Activated CD8-positive, alpha-beta memory T cell treated with anti-CD3 and anti-CD28 coated beads, Interleukin-2, amount 50 U/mL, for 48 hours (primary cell): ENCODE measurements at places on chromosomes 13 and 19.

- no peak for DNase-seq
Measured at GRCh38 chr13:41859565-41859964, 101.3 kb downstream of the VWA8 start.

- no peak for DNase-seq
Measured at GRCh38 chr19:2283835-2284507, 2.0 kb upstream of the PEAK3 start.

DNA sequence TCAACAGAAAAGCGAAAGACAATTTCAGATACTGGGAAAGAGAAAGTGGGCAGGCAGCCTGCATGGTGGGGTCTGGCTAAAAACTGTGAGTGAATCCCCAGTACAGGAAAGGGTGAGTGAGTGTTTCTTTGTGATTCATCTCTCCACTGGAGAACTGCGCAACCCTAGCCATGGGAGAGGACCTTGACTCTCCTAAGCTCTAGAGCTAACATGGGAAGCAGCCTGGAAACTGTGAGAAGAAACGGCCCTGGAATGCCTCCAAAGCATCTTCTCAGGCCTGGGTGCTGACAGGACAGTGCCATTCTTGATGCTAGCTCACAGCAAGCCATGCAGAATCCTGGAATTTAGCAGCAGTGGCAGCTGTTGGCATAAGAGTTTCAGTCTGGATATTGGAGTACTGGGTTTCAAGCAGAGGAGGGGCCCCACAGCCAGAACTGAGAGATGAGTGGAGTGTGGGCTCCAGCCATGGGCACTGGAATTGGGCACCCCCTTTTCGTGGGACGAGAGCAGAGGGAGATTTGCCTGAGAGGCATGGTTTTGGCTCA is 18.7 kb upstream of the SLAIN1 start:
- no peak for DNase-seq

DNA sequence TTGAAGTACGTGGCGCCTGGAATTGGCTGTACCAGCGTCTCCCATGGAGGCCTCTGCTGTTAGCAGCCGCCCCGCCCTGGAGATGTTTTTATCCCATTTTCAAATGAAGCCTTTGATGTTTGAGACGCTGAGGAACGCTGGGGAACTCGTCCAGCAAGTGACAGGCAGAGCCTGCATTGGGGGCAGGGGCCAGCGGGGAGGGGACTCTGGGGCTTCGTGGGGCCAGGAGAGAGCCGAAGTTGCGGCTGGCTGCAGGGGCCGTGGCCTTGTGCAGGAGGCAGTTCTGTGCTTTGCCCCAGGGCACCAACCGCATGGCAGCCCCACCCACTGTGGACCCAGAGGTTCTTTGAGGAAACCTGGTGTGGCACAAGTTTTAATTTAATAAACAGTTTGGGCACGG is 13.5 kb downstream of the SPPL2B start:
- no peak for DNase-seq

DNA sequence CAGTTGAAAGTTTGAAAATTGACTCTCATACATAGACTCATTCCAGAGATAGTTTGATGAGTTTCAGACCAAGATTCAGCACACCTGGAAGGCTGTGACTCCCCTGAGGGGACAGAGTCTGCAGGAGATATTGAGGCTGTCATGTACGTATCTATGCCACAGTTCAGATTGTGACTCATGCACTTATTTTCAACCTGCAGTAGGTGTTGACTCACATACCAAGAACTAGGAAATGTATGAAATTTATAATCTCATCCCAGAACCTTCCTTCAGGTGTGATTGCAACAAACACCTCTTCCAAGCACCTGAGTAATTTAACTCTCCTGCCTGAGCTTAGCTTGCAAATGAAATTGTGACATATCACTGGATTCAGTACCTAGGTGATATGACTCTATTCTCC is 64.4 kb upstream of the ZNF43 start:
- no peak for DNase-seq

DNA sequence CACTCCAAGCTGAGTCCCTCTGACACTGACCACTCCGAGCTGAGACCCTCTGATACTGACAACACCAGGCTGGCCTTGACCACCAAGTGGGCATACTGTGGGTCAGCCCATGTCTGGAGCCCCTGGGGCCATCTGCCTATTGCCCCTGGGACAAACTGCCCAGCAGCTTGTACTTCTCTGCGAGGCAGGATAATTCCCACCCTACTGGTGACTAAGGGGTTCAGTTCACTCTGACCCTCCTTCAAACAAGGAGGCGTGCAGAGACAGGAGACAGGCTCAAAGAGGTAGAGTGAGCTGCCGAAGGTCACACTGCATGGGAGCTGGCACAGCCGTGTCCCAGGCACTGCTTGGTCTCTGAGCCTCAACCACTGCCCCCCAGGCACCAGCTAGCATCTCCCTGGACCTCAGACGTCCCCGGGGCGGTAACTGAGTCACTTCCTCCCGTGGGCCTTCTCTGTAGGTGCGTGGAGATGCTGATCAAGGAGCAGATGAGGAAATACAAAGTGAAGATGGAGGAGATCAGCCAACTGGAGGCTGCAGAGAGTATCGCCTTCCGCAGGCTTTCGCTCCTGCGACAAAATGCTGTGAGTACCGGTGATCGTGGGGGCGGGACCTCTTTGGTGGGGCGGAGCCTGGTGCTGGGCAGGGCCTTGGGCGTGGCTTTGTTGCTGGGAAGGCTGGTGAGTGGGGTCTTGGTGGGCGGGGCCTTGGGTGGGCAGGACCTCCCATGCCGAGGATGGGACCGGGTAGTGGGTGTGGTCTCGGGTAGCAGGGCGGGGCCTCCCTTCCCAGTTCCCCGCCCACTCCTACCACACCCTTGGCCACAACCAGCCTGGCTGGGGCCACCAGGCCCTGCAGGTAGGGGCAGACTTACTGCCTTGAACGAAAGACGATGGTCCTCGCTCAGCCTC is 5.8 kb upstream of the USE1 start:
- peak; percentile 81 for DNase-seq

- no peak for DNase-seq
Measured at GRCh38 chr13:46313024-46313423, 74.0 kb downstream of the RUBCNL start.

DNA sequence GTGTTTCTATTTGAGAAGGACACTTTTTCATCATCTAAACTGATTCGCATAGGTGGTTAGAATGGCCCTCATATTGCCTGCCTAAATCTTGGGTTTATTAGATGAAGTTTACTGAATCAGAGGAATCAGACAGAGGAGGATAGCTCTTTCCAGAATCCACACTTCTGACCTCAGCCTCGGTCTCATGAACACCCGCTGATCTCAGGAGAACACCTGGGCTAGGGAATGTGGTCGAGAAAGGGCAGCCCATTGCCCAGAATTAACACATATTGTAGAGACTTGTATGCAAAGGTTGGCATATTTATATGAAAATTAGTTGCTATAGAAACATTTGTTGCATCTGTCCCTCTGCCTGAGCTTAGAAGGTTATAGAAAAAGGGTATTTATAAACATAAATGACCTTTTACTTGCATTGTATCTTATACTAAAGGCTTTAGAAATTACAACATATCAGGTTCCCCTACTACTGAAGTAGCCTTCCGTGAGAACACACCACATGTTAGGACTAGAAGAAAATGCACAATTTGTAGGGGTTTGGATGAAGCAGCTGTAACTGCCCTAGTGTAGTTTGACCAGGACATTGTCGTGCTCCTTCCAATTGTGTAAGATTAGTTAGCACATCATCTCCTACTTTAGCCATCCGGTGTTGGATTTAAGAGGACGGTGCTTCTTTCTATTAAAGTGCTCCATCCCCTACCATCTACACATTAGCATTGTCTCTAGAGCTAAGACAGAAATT is 103.8 kb downstream of the TNFRSF19 start:
- no peak for DNase-seq

GRCh38 chr19:7618771-7619510 is 10.4 kb downstream of the XAB2 start:
- no peak for DNase-seq

DNA sequence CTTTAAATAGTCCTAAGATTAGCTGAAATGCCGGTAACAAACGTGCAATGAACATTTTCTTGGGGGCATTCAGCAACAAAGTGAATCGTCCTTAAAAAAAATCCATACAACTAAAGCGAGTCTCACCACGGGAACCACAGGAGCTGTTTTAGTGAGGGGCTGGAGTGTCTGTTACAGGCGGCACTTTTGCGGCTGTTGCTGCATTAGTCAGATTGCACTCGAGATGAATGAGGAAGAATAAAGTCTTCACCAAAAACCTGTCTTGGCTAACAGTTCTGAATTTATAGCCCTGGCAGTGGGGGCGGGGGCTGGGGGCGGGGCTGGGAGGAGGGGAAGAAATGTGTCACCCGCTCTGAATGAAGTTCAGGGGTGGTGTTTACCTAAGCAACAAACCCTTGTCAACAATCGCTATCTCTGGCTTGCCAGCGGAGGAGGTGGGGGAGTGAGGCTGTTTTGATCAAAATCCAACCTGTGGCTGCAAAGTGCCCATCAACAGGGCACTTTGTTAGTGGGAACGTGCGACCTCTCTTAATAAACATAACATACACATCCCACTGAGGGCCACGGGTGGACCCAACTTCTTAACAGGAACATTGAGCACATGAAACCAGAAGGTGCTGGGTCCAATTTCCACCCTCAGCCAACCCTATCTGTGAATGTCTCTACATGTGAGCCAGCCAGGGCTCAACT is 44.5 kb downstream of the RFX2 start:
- DNase-seq, result peak; percentile 62

DNA sequence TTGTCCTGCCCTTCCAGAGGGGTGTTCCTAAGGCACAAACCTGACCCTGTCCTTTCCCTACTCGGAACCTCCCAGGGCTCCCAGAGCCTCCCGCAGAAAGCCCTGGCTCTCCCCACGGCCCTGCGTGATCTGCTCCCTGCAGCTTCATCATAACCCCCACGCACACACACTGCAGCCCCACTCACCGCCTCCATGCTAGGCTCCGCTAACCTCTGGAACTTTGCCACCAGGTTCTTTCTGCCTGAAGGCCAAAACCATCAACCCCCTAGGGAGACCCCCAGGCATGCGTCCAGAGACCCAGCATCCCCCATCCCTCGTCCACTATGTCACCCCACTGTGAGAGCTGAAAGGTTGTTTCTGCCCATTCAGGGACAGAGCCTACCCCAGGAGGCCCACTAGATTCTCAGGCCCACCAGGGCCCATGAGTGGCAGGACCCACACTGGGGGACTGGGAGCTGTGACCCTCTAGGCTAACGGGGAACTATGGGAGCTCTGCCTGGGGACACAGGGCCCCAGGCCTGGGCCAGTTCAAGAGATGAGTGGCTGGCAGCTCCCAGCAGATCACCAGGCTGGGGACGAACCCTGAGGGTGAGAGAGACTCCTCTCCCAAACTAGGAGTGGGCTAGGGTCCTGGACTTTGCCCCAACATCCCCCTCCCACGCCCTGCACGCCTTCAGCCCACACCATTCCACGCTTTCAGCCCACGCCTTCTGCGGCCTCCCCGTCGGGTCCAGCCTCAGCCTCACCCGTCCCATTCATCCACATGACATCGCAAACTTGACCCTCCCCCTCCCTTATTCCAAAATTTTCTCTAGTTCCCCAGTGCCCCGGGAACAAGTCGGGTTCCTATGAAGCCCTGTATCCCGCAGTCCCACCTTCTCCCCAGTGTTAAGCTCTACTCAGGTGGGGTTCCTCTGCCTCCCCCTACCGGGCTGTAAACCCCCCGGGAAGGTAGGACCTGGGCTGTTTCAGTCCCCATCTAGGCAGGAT is 33.2 kb upstream of the PNMA8B start:
- no peak for DNase-seq

GRCh38 chr19:13825489-13826441 is 30.5 kb downstream of the ZSWIM4 start:
- DNase-seq, result no peak

DNA sequence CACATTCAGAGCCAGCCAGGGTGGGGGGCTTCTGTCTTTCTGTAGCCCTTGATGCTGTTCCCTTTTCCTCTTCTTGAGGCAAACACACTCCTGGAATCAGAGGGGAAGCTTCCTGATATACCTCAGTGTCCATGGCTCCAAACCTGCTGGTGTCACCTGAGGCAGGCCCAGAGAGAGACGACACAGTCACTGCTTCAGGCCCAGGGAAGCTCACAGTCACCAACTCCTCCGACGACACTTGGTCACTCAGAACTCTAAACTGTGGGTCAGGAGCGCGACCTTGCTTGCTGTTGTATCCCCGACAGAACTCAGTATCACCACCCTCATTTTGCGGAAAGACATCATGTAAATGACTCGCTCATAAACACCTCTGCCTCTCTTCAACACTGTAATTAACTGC is 1.1 kb downstream of the ATP13A1 start:
- DNase-seq, result no peak

GRCh38 chr19:41264581-41265394 is 616 bp downstream of the HNRNPUL1 start:
- DNase-seq, result peak; percentile 81

- peak; percentile 53 for DNase-seq
Measured at GRCh38 chr13:39603424-39603947, 493 bp upstream of the LHFPL6 start.

- DNase-seq, result peak; percentile 99
Measured at GRCh38 chr19:43474986-43475705, 9.7 kb upstream of the LYPD3 start.

DNA sequence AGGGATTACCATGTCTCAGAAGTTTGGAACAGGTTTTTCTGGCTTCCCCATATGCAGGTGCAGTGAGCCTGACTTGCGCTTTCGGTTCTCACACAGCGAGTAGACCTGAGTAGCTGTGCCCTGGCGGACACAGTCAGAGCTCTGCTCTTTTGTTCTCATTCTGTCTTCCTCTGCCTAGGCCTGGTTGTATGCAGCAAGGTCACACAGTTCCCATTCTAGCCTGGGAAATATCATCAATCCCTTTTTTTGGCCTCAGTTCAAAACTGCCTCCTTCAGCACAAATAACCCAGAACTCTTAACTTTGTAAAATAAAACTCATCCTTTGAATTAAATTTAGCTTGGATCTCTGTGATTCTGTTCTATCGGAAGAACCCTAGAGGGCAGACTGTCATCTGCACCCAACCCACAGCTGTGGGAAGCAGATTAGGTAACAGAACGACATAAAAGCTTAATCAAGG is 10.2 kb downstream of the OXGR1 start:
- DNase-seq, result no peak

DNA sequence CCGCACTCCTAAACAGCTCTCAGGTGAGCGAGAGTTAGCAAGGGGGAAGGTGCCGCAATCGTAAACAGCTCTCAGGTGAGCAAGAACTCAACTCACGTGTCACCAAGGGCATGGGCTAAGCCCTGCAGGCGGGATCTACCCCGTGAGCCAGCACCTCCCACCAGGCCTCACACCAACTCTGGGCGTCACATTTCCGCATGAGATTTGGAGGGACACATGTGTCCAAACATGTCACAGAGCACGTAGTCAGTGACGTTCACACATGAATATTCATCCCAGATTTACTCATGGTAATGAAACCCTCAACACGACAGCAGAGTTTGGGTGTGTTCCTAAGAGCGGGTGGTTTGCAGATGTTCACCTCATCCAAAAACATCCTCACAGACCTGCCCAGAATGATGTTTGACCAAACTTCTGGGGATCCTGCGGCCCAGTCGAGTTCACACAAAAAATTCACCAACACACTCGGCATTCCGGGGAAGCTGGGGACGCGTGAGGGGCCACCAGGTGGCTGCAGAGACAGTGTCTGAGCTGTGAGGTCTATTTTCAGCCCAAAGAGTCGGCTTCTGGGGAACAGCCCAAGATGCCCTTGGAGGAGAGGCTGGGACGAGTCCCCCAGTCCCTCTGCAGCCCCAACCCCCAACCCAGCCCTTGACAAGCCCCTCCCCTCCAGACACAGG is 19.6 kb downstream of the C2CD4C start:
- DNase-seq, result no peak
